ENCODE measurements at places on chromosomes 5 and 9.
A peak's percentile ranks its signal among the peaks of the same experiment; 100 is the strongest.

DNA sequence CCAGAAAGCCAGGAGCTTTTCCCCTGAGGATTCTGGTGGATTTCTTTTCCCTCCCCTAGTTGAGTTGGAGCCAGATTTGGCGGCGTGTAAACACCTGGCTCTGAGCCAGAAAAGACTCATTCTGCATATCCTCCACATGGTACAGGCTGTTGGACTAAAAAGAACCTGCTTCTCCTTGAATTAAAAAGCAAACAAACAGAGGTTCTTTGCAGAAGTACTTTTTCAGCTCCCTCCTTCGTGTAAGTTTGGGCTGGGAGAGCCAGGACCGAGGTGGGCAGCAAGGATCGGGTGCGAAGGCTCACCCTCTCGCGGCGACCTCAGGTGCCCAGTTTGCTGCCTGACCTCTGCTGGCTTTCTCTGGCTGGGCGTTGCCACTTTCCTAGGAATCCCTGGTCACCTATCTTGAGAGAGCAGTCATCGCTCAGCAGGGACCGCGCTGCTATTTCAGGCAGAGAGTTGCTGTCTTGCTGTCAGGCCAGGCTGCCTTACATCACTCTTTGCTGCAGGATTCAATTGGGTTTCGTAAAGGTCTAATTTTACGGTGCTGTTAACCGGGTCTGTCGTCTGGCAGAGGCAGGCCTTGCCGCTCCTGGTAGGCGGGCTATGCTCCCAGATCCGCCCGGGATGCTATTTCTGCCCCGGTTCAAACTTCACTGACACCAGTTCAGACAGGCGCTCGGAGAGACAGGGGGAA lies 3.2 kb downstream of the PAPPA start:
- peak; percentile 29 for DNase-seq

- no peak for DNase-seq
These were observed 198.2 kb downstream of the KIF4B start for GRCh38 chr5:155211764-155212163.

DNA sequence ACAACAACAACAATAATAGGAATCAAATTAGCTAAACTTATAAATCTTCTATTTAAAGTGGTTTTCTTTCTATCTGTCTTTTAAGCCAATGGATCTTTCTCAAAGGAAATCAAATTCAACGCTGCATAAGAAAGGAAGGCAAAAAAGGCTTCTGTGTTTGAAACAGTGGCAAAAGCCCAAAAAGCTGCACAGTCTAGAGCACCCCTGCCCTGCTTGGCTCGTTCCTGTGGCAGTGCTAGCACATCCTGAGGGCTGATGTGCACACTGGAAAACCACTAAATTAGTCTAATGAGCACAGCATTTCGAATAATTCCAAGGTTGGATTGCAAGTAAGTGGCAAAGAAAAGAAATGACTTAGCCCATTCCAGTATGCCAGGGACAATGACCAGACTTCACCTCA lies 80.7 kb downstream of the AP3B1 start:
- DNase-seq: no peak

DNA sequence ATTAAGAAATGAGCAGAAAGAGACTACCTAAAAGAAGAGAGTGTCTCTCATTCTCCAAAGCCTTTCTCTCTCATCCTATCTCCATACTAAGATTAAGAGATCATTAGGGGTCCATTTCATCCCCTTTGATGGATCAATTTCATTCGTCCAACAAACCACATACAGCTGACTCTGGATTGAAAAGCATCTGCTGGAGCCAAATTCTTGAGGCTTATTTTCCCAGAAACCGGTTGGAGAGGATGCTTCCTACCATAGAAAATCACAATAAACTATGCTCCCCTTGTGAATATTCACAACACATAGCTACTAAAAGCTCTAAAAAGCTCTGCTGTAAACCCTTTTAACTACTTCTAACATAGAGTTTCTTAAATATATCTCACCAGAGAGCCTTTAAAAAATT lies 755.0 kb upstream of the ZNF608 start:
- DNase-seq: no peak

DNA sequence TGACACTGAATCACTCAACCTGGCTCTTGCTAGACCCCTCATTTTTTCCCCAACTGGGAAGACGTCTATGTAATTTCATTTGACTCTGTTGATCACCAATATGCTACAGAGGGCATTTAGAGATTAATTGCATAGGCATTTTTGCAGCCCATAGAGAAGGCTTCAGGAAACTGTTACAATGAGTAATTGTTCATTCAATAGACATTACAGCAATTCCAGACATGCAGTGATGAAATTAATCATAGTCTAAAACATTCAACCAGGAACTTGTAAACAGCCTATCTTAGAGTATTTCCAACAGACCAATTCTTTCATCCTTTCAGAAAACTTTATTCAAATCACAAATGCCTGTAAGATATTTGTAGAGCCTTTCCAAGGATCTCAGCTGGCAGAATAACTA lies 122.3 kb downstream of the MARCHF11 start:
- no peak for DNase-seq

DNA sequence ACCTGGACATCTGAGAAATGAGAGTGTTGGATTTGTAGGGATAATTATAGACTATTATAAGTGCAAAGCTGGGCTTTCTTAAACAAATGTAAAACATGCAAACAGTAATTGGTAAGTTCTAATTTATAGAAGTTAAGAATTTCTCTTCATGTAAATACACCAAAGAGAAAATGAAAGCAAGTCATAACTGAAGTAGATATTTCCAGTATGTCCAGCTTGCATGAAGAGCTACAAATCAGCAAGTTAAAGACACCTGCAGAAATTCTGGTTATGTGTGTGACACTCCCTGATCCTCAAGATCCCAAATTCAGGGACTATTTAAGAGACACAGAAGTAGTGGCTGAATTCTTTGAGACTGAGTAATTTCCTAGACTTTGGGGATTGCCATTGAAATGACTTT lies 308.9 kb downstream of the TLE4 start:
- no peak for DNase-seq

DNA sequence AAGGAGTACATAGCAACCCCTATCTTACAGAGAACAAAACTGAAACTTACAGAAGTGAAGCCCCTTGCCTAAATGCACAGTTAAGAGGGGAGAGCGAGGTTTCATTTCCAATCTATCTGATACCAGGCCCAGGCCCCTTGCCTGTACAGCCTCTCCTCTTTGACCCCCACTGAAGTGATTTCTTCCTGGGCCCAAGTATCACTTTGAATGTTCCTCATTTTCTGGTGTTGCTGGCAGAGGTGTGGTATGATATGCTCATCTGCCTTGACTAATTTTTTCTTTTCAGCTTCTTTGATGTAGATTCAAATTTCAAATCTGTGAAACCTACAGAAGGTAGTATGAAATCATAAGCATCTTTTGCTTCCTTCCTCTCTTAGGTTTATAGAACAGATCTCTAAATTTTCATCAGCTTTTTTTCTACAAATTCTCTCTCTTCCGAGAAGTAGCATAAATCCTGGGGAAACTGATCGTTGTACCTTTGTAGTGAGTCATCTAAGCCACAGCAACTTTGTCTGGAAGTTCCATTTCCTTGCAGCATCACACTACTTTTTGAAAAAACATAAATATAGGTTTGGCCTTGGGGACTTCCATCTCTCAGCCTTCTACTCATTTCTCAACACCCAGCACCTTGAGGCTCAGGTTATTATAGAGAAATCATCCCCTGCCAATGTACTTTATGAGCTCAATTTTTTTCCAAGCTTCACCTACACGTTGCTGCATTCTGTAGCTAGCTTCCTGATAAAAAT lies 402.4 kb upstream of the PTGER4 start:
- no peak for DNase-seq

GRCh38 chr9:11319538-11319937 lies 706.7 kb upstream of the PTPRD start:
- DNase-seq: peak; percentile 61

GRCh38 chr5:98846520-98846919 lies 73.1 kb downstream of the RGMB start:
- DNase-seq: no peak

DNA sequence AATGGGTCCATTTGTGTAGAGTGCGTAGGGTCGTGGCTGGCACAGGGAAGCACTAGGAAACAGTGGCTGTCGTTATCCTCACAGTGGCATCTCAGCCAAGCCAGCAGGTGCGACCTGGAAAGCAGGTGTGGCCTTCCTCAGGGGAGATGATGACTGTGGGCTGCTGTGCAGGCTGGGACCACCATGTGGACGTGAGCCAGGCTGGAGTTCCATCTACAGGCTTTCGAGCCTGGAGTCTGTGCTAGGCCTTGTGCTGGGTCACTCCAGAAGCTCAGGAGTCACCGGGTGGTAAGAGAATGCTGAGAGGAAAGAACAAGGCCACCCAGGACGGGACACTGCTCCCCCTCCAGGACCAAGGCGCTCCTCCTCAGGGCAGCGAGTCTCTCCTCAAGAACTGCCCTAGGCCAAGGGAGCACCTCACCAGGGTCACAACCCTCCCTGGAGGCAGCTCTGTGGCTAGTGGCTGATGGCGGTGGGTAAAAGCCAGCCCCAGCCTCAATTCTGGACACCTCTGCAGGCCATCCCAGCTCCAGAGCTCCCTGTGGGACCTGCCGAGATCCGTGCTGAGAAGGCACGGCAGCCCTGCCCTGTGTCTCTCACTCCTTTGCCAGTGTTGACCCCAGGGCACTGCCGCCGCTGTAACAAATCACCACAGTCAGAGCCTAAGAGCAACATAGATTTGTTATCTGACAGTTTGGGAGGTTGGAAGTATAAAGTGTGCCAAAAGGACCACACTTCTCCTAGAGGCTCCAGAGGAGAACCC lies 36.0 kb downstream of the WHRN start:
- no peak for DNase-seq

- DNase-seq: no peak
These were observed 102.1 kb downstream of the LHFPL2 start for GRCh38 chr5:78546276-78546996.

DNA sequence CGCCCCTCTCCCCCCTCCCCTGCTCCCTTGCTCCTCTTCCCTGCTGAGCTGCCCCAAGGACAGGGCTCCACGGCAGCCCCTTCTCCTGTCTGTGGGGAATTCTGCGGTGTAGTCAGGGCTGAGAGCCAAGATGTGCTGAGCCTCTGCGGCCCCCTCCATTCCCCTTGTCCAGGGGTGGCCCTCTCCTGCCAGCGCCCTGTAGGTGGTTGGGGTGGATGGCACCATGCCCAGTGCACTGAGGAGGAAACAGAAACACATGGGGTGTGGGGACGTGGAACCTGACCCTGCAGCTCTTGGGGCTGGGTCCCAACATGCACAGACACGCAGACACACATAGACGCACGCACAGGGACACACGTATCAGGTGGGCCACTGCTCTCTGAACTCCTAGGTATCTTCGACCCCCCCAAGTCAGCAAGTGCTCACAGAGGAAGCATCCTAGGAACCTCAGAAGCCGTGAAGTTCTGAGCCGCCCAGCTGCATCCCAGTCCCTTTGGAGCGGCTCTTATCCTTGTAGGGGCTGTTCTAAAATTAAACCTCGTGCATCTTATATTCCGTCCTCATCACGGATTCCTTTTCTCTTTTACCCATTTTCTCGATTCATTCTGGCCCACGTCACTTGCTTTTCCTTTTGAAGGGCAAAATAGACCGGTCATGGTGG lies 64.8 kb downstream of the HMCN2 start:
- no peak for DNase-seq

GRCh38 chr9:115756736-115757135 lies 396.9 kb upstream of the PAPPA start:
- DNase-seq: no peak

GRCh38 chr9:19967888-19968459 lies 179.1 kb upstream of the SLC24A2 start:
- no peak for DNase-seq

- no peak for DNase-seq
These were observed 18.6 kb downstream of the ANKHD1 start for GRCh38 chr5:140420226-140420570.

DNA sequence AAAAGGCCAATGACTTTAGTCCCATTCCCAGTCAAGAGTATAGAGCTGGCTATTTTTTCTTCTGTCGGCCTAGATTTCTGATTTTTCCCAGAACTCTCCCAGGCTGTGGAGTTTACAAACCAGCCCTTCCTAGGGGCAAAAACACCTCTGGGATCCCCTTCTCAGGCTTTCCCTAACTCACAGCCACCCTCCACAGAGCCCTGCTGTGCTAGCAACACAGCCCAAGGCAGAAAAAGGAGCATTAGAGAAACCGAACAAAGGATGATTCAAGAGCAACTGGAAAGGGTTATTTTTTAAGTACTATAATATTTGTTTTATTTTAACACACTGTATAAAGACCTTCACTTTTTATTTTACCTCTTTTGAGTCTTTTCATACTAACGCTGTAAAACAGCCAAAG lies 234.8 kb downstream of the GLIS3 start:
- DNase-seq: no peak

- peak; percentile 67 for DNase-seq
These were observed 78.4 kb downstream of the TSPAN17 start for GRCh38 chr5:176725521-176726280.

DNA sequence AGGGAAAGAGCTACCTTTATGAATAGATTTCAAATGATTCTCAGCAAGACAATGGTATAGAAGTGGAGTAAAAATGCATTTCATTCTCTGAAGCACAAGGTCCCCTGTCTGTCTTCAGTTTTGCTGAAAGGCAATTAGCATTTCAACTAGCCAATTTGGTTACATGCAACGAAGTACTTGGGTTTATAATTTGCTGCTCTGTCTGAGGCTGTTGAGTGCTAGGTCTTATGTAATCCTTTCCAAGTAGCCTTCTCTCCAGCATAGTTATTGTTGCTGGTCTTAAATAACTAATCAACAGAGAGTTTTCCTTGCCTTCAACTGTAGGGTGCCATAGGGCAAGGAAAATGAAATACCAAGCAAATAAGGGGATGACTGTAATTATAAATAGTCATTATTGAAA lies 4.5 kb downstream of the ADGRV1 start:
- no peak for DNase-seq

- no peak for DNase-seq
These were observed 109.1 kb upstream of the PTGER4 start for GRCh38 chr5:40570408-40571129.

- DNase-seq: no peak
These were observed 154.4 kb upstream of the COL5A1 start for GRCh38 chr9:134487066-134487710.

- no peak for DNase-seq
These were observed 4.3 kb downstream of the FYB1 start for GRCh38 chr5:39214912-39215709.

DNA sequence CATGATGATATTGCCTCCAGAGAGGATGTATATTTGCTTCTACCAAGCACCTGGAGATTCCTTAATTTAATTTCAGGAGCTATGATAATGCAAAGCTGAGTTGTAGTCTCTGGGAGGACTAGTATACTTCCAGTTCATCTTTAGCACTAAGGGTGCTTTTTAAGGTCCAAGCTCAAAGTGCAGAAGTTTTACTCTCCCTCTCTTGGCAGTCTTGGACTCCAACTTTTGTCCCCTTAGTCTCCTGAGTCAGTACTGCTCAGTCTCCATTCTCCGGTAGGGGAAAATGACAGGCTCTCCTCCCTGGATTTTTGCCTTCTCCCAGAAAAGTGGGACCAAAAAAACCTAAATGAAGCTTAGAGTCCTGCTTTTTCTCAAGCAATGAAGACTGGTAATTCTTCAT lies 8.3 kb downstream of the SMIM3 start:
- DNase-seq: no peak

DNA sequence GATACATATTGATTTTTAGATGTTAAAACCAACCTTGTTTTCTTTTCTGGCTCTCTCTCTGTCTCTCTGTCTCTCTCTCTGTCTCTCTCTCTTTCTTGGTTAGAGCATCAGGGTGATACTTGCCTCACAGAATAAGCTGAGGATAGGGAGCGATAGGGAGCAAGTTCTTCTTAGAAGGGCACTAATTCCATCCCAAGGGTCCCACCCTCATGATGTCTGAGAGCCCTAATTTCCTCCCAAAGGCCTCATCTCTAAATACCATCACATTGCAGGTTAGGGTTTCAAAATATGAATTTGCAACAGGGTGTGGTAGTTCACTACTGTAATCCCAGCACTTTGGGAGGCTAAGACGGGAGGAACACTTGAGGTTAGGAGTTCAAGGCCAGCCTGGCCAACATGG lies 4.8 kb upstream of the KIF3A start:
- DNase-seq: no peak
